AML-193 (cell line): ENCODE measurements at places on chromosomes 6 and 20.
A peak's percentile ranks its signal among the peaks of the same experiment; 100 is the strongest.

GRCh38 chr20:44678990-44679611 lies 27.6 kb upstream of the ADA start:
- DNase-seq, result no peak

GRCh38 chr20:44683263-44684046 lies 31.7 kb upstream of the CCN5 start:
- peak; percentile 87 for DNase-seq

DNA sequence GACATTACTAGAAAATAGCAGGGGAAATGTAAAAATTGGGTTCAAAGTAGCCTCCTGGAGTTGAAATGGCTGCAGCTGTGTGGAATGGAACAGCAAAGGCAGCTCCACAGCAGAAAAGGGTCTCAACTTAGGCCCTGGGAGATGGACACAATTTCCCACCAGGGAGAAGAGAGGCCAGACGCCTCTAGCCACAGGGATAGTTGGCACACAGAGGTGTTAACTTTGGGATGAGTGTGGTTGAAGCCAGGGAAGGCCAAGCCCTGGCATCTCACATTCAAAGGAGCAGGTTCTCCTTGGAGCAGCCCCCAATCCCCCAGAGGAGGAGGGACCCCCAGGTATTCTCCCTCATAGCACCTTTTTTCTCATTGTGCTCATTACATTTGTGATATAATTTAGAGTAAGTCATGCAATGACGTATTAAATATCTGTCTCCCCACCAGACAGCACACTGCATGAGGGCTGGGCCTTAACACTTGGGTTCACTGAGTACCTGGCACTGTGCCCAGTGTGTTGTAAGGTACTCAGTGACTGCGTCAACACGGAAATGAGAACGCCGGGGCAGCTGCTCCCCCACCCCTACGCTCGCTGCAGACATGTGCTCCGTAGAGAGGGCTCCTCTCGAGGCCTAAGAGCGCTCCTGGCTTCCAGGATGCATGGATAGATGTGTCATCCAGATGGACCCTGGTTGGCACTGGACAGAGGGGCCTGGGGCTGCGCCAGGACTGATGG lies 76.0 kb upstream of the CD93 start:
- no peak for DNase-seq

DNA sequence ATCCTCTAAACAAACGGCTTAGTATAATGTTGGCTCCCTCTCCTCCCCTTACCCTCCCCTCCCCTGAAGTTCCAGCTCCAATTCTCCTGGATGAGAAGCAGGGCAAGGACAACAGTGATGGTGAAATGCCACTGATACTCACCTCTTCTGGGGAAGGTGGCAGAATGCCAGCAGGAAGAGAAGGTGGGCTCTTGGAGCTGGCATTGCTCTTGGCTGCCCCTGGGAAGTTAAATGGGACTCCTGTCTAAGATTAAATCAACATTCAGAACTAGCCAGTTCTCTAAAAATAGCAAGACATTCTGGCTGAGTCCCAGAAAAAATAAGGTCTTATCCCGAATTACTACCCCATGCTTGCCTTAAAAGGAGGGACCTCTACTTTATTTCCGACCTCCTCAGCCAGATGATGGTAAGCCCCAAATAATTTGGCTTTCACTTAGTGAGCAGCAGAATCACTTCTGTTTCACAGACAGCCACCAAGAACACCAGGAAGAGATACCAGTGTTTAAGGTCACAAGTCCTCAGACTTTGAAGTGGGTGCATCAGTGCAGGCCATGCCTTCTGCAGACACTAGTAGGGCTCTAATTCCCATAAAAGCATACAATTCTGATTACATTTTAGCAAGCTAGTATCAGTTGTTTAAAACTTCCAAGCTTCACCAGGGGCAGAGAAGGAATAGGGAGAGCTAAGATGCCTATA lies 46.0 kb upstream of the IL17A start:
- no peak for DNase-seq

DNA sequence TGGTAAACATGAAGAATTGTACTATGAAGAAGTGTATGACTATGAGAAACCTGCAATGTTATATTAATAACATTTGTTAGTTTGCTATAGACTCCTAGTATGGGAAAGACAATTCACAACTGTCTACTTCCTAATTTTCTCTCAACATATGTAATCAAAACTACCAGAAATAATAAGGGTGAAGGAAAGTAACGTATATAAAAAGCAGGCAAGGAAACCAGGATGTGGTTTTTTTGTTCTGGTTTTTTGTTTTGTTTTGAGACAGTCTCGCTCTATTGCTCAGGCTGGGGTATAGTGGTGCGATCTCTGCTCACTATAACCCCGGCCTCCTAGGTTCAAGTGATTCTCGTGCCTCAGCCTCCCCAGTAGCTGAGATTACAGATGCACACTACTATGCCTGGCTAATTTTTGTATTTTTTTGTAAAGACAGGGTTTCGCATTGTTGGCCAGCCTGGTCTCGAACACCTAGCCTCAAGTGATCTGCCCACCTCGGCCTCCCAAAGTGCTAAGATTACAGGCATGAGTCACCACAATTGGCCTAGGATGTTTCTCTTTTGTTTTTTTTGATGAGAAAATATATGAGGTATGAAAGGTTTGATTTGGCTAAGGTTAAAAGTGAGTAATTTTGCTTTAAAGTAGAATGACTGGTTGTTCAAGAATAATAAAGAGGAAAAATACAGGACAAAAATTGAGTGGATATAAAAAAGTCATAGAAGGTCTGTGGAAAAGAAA lies 83.1 kb downstream of the PTCHD4 start:
- no peak for DNase-seq

GRCh38 chr6:13181393-13181792 lies 146.9 kb downstream of the TBC1D7 start:
- no peak for DNase-seq

DNA sequence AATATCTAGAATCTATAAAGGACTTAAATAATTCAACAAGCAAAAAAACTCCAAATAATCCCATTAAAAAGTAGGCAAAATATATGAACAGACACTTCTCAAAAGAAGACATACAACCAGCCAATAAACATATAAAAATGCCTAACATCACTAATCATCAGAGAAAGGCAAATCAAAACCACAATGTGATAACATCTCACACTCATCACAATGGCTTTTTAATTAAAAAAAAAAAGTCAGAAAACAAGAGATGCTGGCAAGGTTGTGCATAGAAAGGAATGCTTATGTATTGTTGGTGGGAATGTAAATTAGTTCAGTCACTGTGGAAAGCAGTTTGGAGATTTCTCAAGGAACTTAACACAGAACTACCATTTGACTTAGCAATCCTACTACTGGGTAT lies 979.6 kb upstream of the MAP3K7 start:
- DNase-seq, result no peak

DNA sequence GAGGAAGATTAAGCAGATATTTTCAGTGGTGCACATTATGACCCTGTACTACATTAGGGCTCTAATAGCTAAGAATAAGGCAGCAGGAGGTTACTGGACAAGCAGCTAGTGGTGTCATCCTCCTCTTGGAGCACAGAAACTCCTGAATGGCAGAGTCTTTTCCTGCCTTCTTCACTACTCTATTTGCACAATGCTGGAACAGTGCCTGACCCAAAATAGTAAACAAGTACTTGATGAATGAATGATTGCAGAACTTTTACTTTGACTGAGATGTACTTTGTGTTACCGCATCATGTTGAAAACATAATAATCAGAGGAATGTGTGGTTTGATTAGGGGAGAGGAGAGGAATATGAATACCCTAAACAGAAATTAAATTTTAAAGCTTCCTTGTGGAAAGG lies 30.0 kb upstream of the UST start:
- DNase-seq, result no peak

DNA sequence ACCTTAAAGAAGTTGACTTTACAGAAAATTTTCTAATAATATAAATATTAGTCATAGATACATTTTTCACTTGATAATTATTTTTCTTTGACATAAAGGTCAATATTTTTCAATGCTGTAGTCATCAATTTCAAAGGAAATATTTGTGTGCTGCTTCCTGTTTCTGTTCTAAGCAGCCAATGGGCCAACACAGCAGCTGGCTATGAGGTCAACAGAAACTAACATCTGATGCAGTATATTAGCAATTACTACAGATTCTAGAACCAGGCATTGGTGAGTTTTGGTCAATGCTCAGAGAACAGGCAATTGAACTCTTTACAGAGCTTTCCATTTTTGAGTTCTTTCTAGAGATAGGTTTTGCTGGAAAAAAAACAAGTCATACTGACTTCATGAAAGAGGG lies 669.6 kb upstream of the NRSN1 start:
- no peak for DNase-seq

DNA sequence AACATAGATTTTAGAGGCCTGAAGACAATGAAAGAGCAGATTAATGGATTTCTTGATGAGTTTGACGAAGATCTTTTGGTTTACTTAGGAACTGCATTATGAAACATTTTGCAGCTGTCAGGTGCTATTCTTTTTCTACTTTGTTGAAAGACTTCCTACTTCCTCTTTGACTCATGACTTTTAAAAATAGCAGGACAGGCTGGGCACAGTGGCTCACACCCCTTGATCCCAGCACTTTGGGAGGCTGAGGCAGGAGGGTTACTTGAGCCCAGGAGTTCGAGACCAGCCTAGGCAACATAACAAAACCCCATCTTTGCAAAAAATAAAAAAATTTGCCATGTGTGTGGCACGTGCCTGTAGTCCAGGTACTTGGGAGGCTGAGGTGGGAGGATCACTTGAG lies 52.0 kb downstream of the ITCH start:
- peak; percentile 24 for DNase-seq

- no peak for DNase-seq
Measured at GRCh38 chr6:43926634-43927531, 156.9 kb downstream of the VEGFA start.

DNA sequence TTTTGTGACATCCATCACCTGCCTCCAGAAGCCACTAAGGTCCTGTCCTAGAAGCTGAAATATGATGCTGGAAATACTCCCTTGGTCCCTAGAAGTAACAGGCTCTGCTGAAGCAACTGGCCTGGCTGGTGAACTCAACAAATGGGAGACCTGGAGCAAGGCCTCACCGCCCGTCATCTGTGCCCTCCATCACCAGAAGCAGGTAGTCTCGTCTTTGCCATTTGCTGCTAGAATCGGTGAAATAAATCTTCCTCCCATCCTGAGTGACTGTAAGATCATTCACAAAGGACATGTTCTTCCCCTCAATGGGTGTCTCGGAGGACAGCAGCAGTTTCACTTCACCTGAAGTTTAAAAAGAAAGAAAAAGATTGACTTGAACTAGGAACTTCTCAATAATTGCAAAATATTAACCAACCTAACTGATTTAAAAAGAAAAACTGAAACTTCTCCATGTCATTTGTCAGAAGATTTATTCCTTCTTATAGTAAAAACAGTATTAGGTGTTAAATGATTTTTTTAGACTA lies 21.0 kb downstream of the CST7 start:
- no peak for DNase-seq

GRCh38 chr6:153172815-153173214 lies 41.7 kb upstream of the RGS17 start:
- DNase-seq, result no peak
